ENCODE measurements at places on chromosomes 2 and 18.

DNA sequence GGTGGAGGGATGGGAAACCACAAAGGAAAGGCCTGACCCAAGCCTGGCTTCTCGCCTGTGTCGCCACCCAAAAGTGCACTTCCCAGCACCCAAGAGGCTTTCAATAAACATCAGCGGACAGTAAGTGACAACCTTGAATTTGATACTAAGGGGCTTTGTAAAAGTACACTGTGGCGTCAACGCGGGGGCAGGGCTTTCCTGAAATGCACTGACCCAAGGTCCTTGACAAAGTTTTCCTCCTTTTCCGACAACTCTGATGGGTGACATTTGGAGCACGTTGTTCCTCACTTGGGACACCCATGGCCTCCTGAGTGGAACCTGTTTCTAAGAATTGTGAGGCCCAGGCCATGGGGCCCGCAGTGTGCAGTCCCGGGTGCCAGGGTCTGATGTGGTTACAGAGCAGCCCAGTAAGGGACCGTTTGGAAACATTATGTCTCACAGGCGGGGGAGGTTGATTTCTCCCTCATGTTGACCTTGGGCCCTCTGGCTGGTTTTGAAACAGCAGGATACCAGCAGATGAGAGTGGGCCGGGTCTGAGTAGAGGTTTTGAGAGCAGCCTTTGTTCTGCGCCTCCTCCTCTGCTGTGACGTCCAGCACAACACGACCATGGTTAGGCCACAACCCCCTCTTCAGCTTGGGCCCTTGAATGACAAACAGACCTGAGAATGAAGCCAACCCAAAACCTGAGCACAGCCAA lies 2.8 kb upstream of the ZBTB14 start:
- no peak for DNase-seq

DNA sequence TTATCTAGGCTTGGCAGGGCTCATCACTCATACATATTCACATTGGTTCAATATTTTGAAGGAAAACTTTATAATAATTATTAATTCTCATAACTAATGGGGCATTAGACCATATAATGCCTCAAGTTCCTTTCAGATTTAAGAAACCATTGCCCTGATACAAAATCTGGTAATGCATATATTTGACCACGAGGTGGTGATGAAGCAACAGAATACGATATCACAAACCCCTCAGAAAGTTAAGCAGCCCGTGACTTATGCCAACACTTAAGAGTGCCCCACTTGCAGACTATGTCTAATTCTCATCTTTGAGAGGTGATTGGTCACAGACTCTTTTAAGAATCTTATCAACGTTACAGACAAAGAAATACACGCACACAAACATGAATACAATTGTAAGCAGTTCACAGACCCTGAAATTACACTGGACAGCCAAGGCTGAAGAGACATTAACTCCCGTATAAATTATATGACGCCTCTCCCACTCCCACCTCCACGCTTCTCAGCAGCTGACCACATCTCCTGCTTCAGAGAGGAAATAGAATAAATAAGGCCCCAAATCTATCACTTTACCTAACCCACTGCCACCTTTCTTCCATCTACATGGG lies 20.7 kb upstream of the DNAH6 start:
- DNase-seq, result peak; percentile 21

DNA sequence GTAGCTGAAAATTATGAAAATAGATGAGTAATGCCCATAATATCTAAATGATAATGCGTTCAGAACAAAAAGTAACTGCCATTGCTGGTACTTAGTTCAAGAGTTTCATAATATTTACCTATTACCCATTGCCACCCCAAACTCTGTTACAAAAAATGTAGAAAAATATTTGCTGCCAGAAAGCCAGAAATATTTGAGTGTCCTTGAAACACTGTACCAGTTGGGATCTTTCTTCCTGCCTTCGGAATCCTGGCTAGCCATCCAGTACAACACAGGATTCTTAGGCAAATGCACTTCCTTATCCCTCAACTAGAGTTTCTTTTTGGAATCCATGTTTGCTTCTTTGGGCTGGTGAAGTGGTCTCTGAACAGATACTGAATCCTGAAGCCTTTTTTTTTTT lies 207.1 kb downstream of the MCFD2 start:
- no peak for DNase-seq

GRCh38 chr2:174477759-174478158 lies 9.1 kb downstream of the GPR155 start:
- DNase-seq, result no peak

DNA sequence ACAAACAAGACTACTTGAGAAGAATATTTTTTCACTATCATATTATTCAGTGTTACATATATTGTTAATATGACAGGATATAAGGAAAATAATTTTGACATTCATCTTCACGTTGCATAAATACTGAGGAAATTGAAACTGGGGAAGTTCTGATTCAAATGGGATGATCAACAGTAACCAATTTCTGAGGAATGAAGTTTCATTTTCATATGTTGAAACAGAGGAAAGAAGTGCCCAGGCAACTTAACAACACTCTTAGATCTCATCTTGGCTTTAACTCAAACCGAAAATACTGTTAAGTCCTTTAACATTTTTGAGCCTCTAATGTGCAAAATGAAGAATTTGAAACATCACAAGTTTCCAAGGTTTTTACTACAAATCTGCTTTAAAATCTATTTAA lies 612.2 kb upstream of the VRK2 start:
- no peak for DNase-seq

GRCh38 chr2:239668651-239669050 lies 267.8 kb upstream of the HDAC4 start:
- no peak for DNase-seq

- peak; percentile 88 for DNase-seq
Measured at GRCh38 chr2:101151146-101151858, at the start of gene TBC1D8. Gene TBC1D8 (minus strand): TSS chr2:101151382. CDS start chr2:101151253, 129 bp downstream.

GRCh38 chr2:129813404-129813803 lies 166.1 kb upstream of the RAB6C start:
- no peak for DNase-seq

GRCh38 chr2:177283906-177284305 lies 19.4 kb upstream of the NFE2L2 start:
- no peak for DNase-seq

DNA sequence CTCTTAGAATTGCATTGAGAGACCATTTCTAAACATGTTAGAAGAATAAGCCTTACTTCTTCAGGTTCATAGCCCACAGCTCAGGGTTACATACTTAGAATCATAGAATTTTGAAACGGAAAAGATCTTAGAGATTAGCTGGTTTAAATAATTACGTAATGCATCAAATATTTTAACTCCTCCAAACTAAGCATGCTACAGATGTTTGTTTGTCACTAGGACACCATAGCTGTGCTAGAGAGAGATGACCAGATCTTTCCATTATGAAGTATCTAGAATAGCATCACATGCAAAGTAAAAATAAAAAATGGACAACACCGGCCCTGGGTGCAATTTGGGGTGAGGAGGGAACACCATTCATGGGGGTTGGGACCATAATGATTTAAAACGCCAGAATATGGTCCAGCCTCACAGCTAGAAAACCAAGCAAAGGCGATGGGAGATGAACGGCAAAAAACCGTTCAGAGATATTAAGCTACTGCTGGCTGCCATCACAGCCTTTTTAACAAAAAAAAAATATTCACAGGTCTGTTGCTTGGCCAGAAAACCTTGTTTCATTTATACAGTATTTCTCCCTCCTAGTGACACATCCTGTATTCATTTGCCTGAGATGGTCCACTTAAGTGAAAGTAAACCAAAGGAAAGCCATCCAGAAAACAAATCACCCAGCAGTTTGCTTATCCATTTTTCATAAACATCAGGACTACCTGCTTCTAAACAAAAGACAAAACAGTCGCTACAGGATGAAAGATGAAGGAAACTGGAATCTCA lies 94.2 kb downstream of the EPHA4 start:
- no peak for DNase-seq

- DNase-seq, result no peak
Measured at GRCh38 chr2:241352227-241352626, 3.9 kb upstream of the FARP2 start.

DNA sequence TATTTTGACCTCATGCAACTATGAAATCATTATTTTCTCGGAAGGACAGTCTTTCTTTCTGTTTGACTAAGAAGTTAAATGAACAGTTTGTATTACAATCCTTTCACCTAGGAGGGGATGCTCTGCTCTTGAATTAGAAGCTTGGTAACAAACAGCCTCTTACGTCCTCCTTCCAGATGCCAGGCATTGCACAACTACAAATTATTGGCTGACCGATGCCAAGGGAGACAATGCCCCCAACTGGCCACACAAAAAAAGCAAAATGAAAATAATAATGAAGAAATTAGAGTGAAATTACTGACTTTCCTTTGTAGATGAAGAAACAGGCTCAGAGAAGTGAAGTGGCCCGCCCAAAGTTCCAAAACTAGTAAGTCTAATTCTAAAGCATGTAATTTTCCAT lies 177.9 kb downstream of the CYRIA start:
- no peak for DNase-seq

- DNase-seq, result no peak
Measured at GRCh38 chr2:27916293-27916995, 25.9 kb downstream of the BABAM2 start.

GRCh38 chr2:153595939-153596338 lies 117.4 kb upstream of the RPRM start:
- DNase-seq, result no peak

GRCh38 chr2:198628596-198628995 lies 824.2 kb downstream of the PLCL1 start:
- DNase-seq, result no peak

GRCh38 chr2:113818382-113818951 lies 62.0 kb upstream of the SLC35F5 start:
- no peak for DNase-seq

DNA sequence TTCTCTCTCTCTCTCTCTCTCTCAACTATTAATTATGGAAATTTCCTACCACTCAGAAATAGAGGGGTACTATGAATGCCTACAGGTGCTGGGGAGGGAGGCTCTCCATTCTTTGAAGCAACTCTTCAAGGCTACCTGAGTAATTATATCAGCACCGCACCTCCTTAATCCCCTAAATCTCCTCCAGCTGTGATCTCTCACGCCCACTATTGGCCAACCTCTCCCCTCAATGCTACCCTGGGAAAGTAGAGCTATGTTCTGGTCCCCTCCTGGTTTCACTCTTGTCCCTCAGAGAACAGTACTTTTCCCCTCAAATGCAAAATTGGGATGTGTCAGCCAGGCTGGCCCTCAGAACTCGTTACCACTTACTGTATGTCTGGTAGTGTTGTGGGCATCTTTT lies 1.6 kb downstream of the MOCOS start:
- no peak for DNase-seq

- DNase-seq, result no peak
Measured at GRCh38 chr2:127634066-127634617, 11.8 kb upstream of the GPR17 start.

DNA sequence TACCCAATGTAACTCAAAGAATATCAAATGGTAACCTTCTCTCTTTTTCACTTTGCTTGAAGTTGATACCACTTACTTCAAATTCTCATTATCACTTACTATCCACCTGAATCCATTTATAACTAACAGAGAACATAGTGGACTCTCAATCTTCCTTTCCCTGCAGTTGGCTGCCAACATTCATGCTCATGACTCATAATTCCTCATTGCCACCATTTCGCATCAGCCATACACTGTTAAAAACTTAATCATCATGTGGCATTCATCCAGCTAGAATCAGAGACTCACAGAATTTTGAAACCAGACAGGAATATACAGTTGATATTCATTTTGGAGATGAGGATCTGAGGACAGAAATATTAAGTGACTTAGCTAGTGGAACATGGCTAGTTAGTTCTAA lies 56.8 kb downstream of the SLC4A10 start:
- DNase-seq, result no peak

GRCh38 chr2:190579915-190580846 lies 45.7 kb upstream of the NEMP2 start:
- no peak for DNase-seq

GRCh38 chr2:226125176-226125883 lies 674.3 kb downstream of the IRS1 start:
- no peak for DNase-seq

GRCh38 chr2:191009541-191010374 lies 4.2 kb downstream of the STAT1 start:
- DNase-seq, result no peak

DNA sequence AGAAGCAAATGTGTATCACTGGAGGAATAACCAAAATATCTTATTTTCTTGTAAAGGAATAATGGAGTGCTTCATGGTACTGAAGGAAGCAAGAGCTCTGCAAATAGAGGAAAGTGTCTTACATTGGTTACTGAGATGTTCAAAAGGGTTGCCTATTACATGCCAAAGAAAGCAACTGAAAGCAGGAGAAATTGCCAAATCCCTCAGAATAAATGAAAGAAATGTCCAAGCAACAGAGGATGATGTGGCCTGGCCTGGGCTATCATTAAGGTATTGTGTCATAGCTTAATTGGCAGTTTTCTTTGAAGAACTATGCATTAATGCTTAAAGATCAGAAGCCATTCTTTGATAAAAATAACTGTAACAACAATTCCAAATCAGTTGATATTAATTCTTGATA lies 173.7 kb downstream of the RAB3GAP1 start:
- DNase-seq, result no peak

- no peak for DNase-seq
Measured at GRCh38 chr18:47248604-47249313, 2.7 kb downstream of the SKOR2 start.

GRCh38 chr2:128236491-128237035 lies 82.1 kb downstream of the HS6ST1 start:
- no peak for DNase-seq

GRCh38 chr18:6057604-6058003 lies 162.3 kb upstream of the TMEM200C start:
- DNase-seq, result no peak

GRCh38 chr2:47301277-47301618 lies 101.7 kb upstream of the MSH2 start:
- no peak for DNase-seq

- no peak for DNase-seq
Measured at GRCh38 chr18:74249181-74249968, 42.4 kb downstream of the CYB5A start.

- no peak for DNase-seq
Measured at GRCh38 chr2:10989151-10989550, 77.4 kb downstream of the KCNF1 start.

GRCh38 chr2:39851251-39851650 lies 72.2 kb upstream of the THUMPD2 start:
- no peak for DNase-seq

DNA sequence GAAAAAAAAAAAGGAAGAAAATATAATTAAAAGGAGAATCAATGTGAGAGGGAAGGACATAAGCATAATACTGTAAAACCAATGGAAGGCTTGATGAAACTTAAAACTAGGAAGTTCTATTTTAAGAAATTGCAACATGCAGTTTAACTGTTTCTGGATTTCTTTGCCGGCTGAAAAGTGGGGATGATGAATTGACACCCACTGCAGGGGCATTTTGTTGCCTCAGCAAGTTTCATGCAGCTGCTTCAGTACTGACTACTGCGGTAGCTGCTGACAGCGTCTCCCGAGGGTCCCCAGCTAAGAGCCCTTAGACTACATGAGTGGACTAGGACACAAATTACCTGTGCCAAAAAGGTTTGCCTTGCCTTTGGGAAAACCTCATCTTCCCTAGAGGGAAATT lies 69.2 kb downstream of the B3GNT2 start:
- no peak for DNase-seq

DNA sequence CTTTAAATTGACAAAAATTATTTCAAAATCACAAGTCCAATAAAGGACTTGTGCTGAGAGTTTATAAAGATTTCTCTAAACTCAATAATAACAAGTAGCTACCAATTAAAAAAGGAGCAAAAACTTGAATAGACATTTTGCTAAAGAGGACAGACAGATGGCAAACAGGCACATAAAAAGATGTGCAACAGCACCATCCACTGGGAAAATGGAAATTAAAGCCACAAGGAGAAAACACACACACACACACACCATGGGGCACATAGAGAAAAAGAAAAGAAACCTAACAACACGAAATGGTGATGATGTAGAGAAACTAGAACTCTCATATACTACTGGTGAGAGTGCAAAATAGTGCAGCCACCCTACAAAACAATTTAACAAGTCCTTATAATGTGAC lies 12.6 kb upstream of the SLC9A4 start:
- no peak for DNase-seq

All from germinal center (tissue), 1 donor.